AG08395 (cell line): ENCODE measurements at places on chromosomes 2 and 18.

GRCh38 chr2:152243761-152244640 lies 68.4 kb upstream of the STAM2 start:
- no peak for DNase-seq

DNA sequence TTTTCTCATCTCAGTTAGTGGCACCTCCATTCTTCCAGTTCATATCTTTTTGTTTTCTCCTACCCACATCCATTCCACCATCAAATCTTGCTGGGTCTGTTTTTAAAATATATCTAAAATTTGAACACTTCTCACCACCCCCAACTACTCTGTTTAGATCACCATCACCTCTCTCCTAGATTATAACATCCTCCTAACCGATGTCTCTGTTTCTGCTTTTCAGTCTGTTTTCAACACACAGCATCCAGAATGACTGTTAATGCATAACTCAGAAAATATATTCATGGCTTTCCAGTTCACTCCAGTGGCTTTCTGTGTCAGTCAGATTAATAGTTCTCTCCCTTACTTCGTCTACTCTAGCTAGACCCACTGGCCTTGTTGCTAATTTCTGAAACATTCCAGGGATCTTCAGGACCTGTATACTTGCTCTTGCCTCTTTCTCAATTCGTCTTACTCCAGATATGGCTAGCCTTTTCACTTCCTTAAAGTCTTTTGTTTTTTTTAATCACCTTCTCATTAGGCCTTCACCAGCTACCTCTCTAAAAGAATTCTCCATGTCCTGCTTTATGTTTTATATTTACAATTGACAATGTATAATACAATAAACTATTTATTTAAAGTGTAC lies 105.3 kb downstream of the COMMD1 start:
- no peak for DNase-seq

DNA sequence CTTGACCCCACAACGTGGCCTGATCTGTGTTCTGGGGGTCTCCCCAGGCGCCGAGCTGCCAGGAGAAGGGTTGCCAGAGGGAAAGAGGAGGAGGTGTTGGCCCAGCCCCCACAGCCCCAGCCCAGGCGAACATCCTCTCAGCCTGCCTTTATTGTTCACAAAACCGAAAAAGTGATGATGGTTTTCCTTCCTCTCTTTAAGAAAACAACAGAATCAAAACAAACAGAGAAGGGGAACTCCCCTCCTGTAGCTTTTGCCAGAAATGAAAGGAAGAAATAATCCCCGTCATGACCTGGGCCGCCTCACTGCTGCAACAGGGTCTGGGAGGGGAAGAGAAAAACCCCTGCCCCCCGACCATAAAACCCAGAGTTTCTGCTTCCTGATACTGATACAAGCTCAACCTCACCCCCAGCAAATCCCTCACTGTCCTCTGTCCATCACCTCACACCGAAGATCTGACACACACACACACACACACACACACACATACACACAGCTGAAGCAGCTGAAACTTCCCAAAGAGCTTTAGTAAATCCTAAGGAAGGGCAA lies 52.0 kb downstream of the ZFP36L2 start:
- DNase-seq = no peak

DNA sequence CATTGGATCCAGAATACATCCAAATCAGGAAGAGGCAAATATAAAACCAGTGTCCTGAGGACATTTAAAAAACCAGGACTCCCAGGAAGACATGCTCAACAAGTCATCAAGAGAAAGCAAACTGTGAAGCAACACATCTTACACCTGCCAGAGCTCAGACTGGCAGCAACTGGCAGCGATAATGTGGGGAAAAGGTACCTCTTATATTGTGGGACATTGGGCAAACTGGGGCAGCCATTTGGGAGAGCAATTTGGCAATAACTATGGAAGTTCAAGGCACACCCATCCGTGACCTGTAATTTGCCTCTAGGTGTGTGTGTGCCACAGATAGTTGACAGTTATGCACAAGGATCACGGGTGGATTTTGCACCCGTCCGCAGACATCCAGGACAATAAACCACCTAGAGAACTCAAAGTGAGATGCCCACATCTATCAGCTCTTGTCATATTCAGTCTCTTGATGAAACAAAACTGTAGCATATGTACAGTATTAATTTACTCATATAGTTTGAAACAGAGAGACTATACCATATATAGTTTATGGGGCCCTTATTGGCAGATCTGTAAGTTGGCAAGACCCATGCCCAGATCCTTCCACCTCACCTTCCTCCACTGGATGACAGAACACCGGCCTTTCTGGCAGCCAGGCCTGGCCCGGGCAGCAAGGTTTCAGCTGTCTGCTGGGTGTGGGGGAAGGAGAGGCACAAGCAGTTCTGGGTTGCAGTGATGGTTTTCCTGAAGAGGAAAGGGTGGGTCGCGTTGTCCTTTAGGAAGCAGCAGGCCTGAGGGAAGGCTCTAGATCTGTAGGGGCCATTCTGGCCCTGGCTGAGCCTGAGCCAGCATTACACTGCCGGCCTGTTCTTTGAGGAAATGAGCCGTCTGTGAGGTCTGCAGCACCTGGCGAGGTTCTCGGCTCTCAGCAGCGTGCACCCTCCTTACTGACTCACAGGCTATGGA lies 18.8 kb downstream of the HJURP start:
- DNase-seq = no peak

DNA sequence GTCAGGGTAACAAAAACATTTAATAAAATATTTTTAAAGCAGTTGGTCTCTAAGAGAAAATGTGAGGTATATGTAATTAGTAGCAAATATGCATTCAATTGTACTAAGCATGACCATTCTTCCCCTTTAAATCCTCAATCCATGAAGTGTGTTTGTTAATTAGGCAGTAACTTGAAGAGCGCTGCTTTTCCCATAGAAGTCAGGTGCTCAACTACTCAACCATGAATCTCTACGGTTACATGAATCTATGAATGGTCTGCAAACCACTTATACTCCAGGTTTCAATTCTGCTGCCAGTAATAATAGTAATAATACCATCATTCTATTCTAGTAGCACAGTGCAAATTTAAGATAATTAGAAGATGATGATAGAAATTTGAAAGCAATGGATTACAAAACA lies 55.8 kb downstream of the SLC8A1 start:
- DNase-seq = no peak

DNA sequence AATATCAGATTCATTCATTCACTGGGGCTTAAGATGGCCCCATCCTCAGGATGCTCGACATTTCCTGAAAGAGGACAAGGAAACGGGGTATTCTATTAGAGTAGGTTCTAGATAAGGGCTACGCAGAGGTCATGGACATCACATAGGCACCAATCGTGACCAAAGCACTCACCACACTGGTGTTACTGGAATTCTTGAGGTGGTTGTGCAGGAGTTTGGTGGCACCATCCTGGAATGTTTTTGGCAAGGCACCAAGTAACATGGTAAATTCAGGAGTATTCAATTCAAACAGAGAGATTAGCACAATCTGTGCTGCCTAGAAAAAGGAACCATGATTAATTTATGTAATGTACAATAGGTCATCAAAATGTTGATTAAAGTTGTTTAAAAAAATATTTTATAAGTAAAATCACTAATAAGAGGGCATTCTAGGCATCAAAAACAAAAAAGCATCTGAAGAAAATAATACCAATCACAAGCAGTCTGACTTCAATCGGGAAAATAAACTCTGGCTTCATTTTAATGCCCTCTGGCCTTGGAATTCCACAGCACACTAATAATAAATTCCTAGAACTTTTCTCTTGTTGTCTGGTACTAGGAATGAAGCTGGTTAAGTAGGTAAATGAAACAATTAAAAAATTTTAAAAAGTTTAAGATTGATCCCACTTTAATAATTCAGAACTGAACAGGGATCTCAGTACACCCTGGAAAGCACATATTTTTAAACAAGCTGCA lies 102.8 kb upstream of the TFCP2L1 start:
- DNase-seq = no peak

GRCh38 chr2:202494300-202495229 lies 118.4 kb downstream of the BMPR2 start:
- peak; percentile 51 for DNase-seq

DNA sequence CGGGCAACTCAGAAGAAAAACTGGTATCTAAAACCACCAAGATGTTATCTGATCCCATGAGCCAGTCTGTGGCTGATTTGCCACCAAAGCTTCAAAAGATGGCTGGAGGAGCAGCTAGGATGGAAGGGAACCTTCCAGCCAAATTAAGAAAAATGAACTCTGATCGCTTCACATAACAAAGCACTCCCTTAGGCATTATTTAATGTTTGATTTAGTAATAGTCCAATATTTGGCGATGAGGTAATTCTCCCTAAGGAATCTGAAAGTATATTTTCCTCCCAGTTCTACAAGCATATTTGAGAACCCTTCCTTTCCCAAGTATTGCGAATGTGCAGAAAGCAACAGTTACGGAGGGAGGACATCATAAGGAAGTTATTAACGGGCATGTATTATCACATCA lies 156.6 kb downstream of the KCNJ3 start:
- DNase-seq = no peak

- no peak for DNase-seq
Observed at GRCh38 chr18:21393986-21394385, 152.0 kb downstream of the GREB1L start.

DNA sequence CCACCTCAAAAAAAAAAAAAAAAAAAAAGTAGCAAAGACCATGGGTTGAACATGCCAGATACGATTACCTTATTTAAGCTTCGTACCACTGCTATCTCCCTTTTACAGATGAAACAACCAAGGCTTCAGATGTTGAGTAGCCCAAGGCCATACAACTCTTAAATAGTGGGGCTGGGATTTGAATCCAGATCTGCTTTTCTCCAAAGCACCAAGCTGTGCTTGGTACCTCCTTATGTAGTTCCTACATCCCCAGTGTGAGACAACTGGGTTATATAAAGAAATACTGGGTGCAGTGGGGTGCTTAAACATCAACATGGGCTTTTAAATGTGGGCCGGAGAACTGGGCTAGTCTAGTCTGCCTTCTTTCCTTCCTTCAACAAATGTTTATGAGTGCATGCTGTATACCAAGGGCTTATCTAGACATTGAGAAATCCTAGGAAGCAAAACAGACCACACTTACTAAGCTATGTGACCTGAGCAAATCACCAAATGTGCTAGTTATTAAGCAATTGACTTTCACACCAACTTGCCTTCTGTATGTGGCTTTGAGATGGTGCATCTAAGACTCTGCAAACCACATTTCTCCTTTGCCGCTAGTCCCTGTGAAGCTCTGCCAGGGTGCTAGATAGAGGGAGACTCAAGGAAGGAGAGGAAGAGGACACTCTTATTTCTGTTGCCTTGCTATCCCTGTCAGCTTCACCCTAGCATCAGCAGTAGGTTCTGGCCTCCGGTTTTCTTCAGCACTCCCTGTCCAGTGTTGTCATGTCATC lies 206.8 kb upstream of the FBXO11 start:
- no peak for DNase-seq

- peak; percentile 87 for DNase-seq
Observed at GRCh38 chr2:96533292-96534073, 3.1 kb upstream of the ARID5A start.

GRCh38 chr2:61178603-61179545 lies 16.9 kb downstream of the C2orf74 start:
- DNase-seq = no peak

DNA sequence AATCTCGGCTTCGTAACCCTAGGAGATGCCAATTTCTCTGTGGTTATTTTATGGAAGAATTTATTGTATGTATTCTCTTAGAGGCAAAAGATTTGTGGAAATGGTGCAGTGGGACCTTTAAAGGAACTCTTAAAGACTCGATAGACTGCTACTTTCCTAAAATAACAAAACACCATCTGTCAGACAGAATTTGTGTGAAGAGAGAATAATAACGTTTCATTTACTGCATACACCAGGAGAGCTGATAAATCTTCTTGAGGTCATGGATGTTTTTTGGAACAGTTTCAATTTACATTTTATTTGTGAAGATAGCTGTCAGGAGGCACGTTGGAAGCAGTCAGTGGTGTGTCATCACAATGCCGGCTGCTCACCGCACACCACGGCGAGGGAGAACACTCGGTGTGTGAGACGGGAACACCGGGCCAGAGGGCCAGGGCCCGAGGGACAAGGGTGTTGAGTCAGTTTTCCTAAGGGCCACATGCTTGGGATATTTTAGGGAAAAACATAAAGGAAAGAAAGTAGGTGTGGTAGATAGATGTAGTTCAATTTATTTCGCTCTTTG lies 1681.0 kb upstream of the DDX18 start:
- no peak for DNase-seq

GRCh38 chr2:37679072-37679695 lies 7.7 kb upstream of the CDC42EP3 start:
- no peak for DNase-seq

GRCh38 chr2:147679191-147679954 lies 165.5 kb upstream of the ACVR2A start:
- DNase-seq = no peak

GRCh38 chr18:52391810-52392559 lies 52.0 kb downstream of the DCC start:
- no peak for DNase-seq

DNA sequence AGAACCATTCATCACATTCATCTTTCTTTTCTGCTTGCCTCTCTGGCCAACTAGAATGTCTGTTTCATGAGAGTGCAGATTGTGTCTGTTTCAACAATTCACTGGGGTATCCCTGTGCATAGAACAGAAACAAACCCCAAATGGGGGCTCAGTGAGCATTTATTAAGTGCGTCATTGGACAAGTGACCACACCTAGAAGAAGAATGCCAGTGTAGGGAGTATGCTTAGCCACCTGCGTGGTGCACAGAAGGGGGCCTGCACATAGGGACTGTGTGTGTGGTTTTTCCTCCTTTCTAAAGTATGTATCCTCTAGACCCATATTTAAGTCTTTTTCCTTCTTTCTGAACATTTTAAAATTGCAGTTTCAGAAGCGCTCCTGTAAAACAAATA lies 255.9 kb downstream of the AGAP1 start:
- DNase-seq = no peak

- no peak for DNase-seq
Observed at GRCh38 chr18:5729983-5730699, 165.2 kb downstream of the TMEM200C start.

DNA sequence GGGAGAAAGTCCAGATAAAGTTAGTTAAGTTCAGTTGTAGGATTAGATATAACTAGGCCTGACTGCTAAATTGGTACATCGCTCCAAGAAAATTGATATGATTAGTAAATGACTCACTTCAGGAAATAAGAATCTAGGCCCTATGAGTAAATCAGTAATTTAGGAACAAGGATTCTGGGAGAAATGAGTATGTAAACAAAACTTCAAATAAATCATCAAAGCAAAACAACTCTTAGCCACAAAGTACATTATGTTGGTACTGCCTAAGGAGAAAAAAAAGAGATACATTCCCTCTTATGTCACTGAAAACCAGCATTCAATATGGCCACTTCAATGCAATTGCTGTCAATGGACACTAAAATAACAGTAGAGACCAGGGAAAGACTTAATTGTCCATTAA lies 529.1 kb downstream of the ZNF804A start:
- DNase-seq = no peak

DNA sequence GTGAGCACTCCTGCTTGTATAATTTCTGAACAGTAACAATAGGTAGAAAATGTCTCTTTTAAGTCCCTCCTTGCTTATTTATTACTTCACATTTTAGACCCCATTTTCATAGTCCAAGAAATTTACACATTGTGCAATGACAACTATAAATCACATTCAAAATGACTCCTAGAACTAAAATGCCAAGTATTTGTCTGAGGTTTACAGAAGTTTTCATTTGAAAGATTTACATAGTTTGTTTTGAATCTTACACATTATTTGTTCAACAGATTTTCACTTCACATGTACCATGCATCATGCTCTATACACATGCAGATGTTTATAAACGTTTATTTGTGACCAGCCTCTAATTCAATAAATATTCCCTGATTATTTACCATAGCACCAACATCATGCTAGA lies 15.7 kb upstream of the TRIB2 start:
- no peak for DNase-seq

- no peak for DNase-seq
Observed at GRCh38 chr2:64742678-64743077, 89.0 kb upstream of the SERTAD2 start.

- DNase-seq = no peak
Observed at GRCh38 chr18:12155996-12156395, 62.4 kb downstream of the ANKRD62 start.
